ENCODE measurements at places on chromosomes 12 and 14.
A peak's percentile ranks its signal among the peaks of the same experiment; 100 is the strongest.

- no peak for DNase-seq
These were observed 12.8 kb downstream of the CHPT1 start for GRCh38 chr12:101710288-101710687.

DNA sequence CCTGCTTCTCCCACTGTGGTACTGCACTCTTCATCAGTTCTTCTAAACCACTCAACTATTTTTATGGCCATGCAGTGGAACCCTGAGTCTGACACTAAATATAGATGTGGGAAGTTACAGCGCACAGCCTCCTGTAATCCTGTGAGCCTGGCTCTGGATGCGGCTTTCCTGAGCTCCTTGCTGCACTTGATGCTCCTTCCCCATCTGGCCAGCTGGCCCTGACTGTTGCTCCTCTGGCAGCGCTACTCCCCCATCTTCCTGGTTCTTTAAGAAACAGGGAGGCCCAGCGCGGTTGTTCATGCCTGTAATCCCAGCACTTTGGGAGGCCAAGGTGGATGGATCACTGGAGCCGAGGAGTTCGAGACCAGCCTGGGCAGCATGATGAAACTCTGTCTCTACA is 24.6 kb downstream of the IQSEC3 start:
- DNase-seq: no peak

GRCh38 chr12:15856097-15856982 is 25.8 kb upstream of the STRAP start:
- DNase-seq: peak; percentile 40

- peak; percentile 97 for DNase-seq
These were observed 19.3 kb downstream of the HPD start for GRCh38 chr12:121839106-121839992.

DNA sequence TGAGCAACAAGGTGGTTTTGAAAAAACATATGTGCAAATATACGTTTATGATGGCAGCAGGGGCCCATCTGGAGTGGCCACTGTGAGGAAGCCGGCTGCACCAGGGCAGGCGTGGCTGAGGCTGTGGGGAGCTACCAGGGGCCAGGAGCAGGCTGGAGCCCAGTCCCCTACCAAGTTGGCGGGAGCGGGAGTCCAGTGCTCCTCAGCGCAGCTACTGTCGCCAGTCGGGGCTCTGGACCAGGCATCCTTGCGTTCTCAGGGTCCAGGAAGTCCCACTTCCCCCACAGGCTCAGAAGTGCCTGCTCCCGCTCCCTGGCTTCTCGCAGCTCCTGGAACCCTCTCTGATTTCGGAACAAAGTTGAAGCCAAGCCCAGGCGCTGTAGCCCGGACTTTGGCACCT is 1377.5 kb upstream of the FLRT2 start:
- no peak for DNase-seq

DNA sequence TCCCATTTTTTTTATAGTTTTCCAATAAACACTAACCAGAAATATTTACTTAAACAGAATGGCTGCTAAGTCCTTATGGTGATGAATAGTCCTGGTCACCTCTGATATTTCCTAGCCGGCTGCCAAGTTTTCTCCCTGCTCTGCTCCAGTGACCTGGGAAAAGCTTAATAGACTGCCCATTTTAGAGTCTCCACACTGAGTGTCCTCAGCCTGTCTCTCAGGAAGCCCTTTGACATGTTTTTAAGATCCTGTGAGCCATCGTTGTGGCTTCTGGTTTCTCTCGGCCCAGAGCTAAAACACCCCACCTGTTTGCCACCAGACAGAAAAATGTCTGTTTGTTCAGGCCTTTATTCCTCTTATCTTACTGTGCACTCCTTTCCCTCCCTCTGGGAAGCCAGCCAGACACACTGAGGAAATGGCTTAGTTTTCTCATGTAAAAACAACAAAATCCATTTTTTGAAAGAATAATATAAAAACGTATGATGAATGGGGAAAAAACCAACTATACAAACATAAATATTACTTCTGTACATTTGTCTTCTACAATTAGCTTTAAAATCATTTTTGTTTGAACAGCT is 25.4 kb upstream of the ALDH2 start:
- peak; percentile 18 for DNase-seq

DNA sequence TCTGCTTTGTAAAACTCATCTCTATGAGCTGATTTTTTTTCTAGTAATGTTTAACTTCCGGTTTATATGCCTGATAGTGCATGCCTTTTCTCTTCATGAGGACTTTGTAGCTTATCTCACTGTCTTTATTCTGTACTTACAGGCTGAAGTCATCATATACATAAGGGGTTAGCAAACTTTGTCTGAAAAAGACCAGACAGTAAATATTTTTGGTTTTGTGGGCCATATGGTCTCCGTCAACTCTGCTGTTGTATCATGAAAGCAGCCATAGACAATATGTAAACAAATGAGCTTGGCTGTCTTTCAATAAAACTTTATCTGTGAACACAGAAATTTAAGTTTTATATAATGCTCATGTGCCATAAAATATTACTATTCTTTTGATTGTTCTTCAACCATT is 172.1 kb downstream of the GXYLT1 start:
- no peak for DNase-seq

DNA sequence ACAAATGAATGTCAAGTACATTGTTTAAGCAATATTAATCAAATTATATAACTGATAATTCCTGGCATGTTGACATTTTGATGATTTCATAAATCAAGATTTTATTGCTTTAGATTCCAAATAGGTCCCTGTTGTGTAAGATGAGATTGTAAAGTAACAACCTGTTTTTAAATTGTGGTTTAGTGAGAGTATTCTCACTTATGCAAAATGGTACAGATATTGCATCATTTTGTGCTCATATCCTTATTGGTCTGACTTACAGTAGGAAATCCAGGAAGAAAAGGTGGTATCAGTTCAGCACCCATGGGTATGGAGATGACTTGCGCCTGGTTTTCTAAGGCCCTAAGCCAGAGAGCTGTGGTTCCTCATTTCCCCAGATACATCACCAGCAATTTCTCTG is 165.5 kb downstream of the KIF21A start:
- no peak for DNase-seq

GRCh38 chr12:124077701-124078100 is 104.7 kb downstream of the ZNF664 start:
- DNase-seq: no peak

DNA sequence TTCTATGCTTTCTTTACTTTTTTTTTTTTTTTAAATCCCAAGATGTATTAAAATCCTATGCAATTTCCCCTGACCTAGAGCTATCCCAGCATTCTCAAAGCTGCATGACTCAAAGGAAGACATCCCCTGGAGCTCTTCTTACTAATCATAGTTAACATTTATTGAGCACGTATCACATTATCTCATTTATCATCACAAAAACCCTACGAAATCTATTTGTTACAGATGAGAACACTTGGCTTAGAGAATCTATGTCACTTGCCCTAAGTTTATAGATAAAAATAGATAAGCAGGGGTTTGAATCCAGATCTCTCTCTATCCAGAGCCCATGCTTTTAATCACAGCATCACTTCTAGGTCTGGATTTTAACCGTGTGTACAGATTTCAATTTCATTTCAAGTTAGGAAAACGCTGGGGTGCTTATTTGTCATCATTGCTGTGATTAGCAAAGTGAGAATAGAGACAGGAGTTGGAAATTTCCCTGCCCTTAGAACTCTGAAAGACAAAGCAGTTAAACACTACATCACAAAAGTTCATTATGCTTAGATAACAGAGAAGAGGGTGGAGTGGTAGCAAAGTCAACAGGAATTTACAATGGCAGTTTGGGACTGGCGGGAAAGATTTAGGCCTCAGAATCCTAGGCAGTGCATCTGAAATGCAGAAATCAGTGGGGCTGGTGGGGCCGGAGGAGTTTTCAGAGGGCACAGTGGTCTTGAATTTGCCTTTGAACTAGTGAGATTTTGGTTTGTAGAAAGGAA is 177.7 kb upstream of the FRMD6 start:
- no peak for DNase-seq

GRCh38 chr14:51872396-51872795 is 12.0 kb downstream of the GNG2 start:
- no peak for DNase-seq

DNA sequence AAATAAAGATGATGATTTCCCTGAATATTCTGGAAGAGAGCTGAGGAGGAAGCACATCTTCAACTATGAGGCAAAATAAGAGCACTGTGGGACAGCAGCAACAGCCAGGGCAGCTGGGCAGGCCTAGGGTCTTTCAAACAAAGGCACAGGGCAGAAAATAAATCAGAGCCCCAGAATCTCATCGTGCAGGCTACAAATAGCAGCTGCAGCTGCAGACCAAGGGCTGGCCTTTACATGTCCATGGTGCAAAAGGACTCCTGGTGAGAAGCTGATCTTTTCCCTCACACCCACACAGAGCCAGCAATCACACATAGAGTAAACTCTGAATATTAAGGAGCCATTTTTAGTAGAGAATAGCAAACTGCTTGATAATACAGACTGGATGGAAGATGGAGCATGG is 13.6 kb upstream of the MYBPC1 start:
- no peak for DNase-seq

DNA sequence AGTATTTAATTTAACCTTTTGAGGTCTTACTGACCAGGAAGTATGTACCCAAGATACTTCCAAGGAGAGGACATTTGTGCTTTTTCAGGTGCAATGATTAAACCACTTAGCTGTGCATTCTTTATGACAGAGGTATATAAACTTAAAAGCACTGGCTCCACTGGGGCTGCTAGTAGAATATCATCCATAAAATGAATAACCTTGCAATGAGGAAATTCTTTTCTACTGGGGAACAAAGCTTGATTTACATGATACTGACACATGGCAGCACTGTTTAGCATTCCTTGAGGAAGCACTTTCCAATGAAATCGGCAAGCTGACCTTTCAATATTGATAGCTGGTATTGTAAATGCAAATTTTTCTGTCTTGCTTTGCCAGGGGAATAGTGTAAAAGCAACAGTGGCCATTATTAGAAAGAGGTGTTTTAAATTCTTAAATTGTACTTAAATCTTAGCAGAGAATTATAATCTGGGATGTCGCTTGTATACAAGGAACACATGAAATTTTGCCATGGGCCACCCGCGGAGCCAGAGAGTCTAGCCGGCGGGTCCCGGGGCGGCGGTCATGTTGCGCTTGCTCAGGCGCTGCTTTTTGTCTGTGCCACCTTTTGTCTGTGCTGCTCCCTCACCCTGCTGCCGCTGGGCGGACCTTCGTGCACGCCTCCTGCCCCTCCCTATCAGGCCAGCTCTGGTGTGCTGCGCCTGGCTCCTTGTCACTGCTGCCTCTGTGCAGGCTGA is 20.9 kb upstream of the BLTP3B start:
- DNase-seq: peak; percentile 67

GRCh38 chr14:22915886-22916521 is 2.9 kb downstream of the RBM23 start:
- no peak for DNase-seq

DNA sequence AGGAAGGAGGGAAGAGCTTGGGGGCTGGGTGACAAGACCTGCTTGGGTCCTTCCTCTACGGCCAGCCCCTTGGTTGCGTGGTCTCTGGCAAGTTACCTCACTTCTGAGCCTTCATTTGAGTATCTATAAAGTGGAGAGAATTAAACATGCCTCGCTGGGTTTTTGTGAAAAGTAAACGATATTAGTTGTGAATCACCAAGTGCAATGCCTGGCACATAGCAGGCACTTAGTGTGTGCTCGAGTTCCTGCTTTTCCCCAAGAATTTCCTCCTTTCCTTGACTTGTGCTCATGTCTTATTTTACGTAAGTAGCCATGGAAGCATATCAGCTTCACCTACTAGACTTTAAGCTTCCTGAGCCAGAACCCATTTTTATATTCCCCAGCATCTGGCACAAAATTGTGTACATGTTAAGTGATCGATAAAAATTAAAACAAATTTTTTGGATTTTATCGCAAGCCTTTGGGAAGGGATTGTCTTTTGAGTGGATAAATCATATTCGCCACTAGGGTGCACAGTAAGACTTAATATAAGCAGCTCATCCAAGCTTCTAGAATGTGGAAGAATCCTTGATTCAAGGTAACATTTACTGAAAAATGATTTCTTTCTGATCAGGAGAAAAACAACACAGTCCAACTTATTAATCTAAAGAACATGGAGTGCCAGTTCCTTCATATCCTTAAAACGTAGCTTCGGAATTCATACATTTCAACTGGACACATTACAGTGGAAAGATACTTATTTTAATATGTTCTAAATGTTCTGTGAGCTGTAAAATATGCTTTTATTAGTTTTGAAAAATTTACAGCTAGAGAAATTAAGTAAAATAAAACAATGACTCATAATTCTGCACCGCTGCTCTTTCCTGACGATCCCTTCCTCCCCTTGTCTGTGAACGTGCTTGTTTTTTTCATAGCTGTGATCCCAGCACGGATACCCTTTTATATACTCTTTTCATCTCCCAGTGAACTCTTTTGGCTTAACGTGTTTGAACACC is 62.0 kb downstream of the SLC25A47 start:
- peak; percentile 54 for DNase-seq

- DNase-seq: no peak
These were observed 151.8 kb downstream of the FOXN3 start for GRCh38 chr14:89265234-89265633.

DNA sequence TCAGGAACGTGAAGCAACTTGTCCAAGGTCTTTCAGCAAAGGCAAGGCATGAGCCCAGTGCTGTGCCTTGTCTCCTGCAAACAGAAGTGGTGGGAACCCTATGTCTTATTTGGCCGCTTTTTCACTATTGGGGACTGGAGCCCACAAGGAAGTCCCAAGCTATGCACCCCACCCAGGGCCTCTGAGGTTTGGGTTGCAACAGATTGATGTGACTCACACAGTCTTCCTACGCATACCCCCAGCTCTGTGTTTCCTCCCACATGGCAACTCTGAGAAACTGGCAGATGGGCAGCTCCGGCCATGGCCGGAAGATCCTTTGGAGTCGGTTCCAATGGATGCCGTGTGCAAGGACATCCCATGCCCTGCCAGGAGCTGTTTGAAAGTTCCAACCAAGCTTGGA is 28.3 kb upstream of the CMKLR1 start:
- no peak for DNase-seq

GRCh38 chr12:114846771-114847170 is 162.8 kb upstream of the TBX3 start:
- no peak for DNase-seq

All from A172 (cell line).